ENCODE measurements at places on chromosomes 3 and 15. TPM values are rescaled to one million over a fixed set of nuclear protein-coding genes. Genes with fewer than 3 reads are reported as not detected.

DNA sequence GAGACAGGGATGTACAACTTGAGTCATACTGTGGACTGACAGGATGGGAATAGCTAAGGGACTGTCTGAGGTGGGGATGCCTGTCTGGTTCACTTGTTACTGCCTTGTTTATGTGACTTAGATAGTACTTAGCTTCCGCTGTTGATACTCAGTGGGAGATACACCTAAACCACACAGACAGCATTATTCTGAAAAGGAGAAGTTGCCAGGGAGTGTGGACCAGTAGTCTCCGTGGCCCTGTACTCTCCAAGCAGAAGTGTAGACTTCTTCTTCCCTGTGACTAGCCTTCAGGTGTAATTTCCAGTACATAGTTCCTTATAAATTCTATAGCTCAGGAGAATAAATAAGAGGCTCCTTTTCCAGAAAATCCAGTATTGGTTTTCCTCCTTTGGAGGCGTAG, 5.1 kb downstream of the HIGD2B start:
- H3K36me3 ChIP-seq = no peaks in the 10 kb centered on the region
- no peaks in the 10 kb centered on the region for H3K27me3 ChIP-seq
- H3K4me3 ChIP-seq = no peak overlapping the region
- DNase-seq = no peak

DNA sequence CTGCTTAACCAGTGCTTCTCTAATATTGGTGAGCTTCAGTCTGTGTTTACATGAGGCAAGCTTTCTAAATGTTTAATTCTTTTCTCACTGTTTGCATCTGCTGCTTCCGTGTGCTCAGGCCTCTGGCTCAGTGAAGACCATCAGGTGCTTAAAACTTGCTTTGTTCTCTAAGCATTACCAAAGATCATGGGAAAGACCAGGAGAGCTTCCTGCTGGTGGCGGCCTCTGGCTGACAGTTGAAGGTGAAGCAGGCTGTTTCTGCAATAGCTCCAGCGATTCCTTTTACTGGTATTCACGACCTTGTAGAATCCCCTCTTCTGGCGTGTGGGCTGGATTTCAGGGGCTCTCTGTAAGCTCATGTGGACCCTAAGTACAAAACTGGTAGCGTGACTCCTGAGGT, 45.1 kb downstream of the EDEM1 start:
- no peaks in the 10 kb centered on the region for H3K4me1 ChIP-seq
- no peaks in the 10 kb centered on the region for H3K27me3 ChIP-seq
- no peak overlapping the region for H3K4me3 ChIP-seq
- no peaks in the 10 kb centered on the region for H3K36me3 ChIP-seq

DNA sequence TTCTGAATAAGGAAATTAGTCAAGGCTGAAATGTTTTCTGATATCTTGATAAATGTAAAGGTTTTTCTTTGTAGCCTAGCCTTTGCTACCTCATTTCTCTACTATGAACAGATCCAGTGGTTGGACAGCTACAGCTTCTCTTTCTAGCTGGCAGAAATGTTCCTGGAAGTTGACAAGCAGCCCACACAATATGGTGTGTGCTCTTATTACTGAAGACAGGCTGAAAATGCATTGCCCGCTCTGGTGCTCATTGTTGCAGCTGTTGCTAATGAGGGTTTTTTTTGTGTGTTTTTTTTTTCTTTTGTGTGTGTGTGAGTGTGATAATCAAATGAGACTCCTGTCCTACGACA, 844.3 kb upstream of the SEMA6D start:
- H3K4me1 ChIP-seq = no peaks in the 10 kb centered on the region
- H3K27me3 ChIP-seq = no peaks in the 10 kb centered on the region
- no peak overlapping the region for H3K27ac ChIP-seq
- no peaks in the 10 kb centered on the region for H3K36me3 ChIP-seq

Gene SCN11A
- total RNA-seq = 0.44 TPM

Gene C2CD4A
- total RNA-seq = 1.8 TPM

Gene GOLGA6C
- total RNA-seq = 0.34 TPM

- no peak for DNase-seq
- H3K36me3 ChIP-seq = no peaks in the 10 kb centered on the region
- H3K4me1 ChIP-seq = peaks cover 62% of the 10 kb centered on the region
- H3K4me3 ChIP-seq = peak overlapping the region; percentile 70
Observed at GRCh38 chr3:12195231-12195630, 36.5 kb upstream of the TIMP4 start.

- H3K27me3 ChIP-seq = no peaks in the 10 kb centered on the region
- peak overlapping the region; percentile 75 for H3K27ac ChIP-seq
- peak overlapping the region; percentile 62 for H3K4me3 ChIP-seq
Observed at GRCh38 chr3:172580680-172581401, 57.6 kb upstream of the TNFSF10 start.

Gene ERICH6
- 0.19 TPM for total RNA-seq

Gene FBXW12
- total RNA-seq = not detected

Gene EFCC1
- 0.42 TPM for total RNA-seq

Gene ANAPC13
- total RNA-seq = 40.0 TPM

DNA sequence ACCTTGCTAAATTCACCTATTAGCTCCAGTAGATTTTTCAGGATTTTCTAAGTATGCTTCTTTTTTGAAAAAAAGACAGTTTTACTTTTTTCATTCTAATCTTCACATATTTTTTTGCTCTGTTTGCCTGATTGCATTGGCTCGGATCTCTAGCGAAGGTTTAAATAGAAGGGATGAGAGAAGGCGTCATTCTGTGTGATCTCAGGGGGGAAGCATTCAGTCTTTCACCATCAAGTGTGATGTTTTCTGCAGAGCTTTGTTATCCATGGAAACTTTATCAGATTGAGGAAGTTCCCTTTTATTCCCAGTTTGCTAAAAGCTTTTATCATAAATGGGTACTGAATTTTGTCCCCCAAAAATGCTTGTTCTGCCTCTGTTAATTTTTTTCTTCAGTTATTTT, 120.3 kb downstream of the LRRK1 start:
- peaks cover 5% of the 10 kb centered on the region for H3K4me1 ChIP-seq
- no peak for DNase-seq
- H3K27ac ChIP-seq = no peak overlapping the region
- H3K36me3 ChIP-seq = peaks cover 9% of the 10 kb centered on the region
- H3K27me3 ChIP-seq = peaks cover 48% of the 10 kb centered on the region

- no peak for DNase-seq
- peaks cover 3% of the 10 kb centered on the region for H3K36me3 ChIP-seq
- no peaks in the 10 kb centered on the region for H3K27me3 ChIP-seq
- H3K4me1 ChIP-seq = peaks cover 44% of the 10 kb centered on the region
Observed at GRCh38 chr3:177318559-177318958, 121.3 kb upstream of the TBL1XR1 start.

GRCh38 chr3:168540726-168541125, 445.0 kb upstream of the GOLIM4 start:
- no peak for DNase-seq
- H3K36me3 ChIP-seq = no peaks in the 10 kb centered on the region
- H3K4me3 ChIP-seq = no peak overlapping the region
- no peaks in the 10 kb centered on the region for H3K4me1 ChIP-seq

- peak within 1 kb of the TSS; percentile 92 for H3K4me3 ChIP-seq
- H3K4me1 ChIP-seq = peaks cover 7% of the 10 kb centered on the region
- H3K36me3 ChIP-seq = no peaks in the 10 kb centered on the region
- peaks cover 5% of the 10 kb centered on the region for H3K27me3 ChIP-seq
- no peak within 1 kb of the TSS for H3K27ac ChIP-seq
- peak; percentile 88 for DNase-seq
Observed at GRCh38 chr3:113838631-113839209, at the start of gene GRAMD1C. GRAMD1C (plus strand) TSS chr3:113838788; CDS start chr3:113838910, 122 bp downstream.

DNA sequence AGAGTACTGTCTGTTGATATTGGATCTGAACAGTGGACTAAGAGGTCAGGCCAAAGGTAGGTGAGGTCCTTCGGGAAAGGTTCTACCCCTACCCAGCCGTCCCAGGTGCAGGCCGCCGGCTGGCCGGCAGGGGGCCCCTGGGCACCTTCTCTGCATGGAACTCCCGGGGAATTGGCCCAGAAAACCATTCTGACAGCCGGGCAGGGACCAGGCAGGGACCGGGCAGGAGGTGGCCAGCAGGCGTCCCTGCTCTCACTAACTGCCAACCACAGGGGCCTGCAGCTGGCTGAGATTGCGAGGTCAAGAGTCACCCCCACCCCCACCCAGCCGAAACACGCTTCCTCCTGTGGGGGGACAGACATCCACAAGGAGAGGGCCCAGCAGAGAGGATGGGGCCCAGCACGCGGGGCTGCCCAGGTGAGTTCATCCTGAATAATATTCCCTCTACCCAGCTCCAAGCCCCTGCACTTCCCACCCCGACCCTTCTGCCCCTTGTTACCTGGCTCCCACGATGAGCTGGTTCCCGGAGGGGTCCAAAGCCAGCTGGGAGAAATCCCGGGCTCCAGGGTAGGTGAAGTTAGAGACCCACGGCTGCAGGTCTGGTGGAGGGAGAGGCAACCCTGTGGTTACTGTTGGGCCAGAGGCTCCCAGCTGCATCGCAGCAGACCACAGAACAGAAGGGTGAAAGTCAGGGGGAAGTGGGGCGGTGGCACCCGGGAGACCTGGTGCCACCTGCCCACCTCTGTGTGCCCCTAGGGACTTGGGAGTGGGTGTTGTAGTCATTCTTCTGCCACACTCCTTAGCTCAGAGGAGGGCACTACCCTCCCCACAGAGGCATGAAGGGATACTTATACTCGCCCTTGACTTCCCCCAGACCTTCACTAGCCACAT, 84.4 kb downstream of the SEMA5B start:
- peak; percentile 42 for DNase-seq
- H3K4me3 ChIP-seq = no peak overlapping the region
- H3K4me1 ChIP-seq = no peaks in the 10 kb centered on the region
- H3K36me3 ChIP-seq = no peaks in the 10 kb centered on the region
- H3K27ac ChIP-seq = no peak overlapping the region

Gene MKRN3
- 2.0 TPM for total RNA-seq

DNA sequence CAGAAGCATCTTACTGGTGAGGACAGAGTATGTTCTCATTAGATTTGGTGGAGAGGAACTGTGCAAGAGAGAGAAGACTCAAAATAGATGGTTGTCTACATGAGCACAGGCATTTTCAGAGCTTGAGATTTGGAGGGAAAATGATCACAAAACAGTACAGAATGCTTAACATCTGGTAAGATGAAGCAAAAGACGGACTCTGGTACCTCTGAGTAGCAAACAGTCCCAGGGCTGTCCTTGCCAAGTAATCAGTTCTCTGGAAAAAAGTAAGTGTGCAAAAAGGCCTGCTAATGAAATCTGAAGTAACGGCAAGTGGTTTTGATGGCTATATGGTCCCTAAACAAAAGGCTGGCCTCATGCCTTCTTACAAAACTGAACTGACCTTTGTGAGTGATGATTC, 414.2 kb downstream of the CNTN4 start:
- H3K4me3 ChIP-seq = no peak overlapping the region
- H3K4me1 ChIP-seq = no peaks in the 10 kb centered on the region
- no peak overlapping the region for H3K27ac ChIP-seq
- H3K27me3 ChIP-seq = no peaks in the 10 kb centered on the region
- no peaks in the 10 kb centered on the region for H3K36me3 ChIP-seq

DNA sequence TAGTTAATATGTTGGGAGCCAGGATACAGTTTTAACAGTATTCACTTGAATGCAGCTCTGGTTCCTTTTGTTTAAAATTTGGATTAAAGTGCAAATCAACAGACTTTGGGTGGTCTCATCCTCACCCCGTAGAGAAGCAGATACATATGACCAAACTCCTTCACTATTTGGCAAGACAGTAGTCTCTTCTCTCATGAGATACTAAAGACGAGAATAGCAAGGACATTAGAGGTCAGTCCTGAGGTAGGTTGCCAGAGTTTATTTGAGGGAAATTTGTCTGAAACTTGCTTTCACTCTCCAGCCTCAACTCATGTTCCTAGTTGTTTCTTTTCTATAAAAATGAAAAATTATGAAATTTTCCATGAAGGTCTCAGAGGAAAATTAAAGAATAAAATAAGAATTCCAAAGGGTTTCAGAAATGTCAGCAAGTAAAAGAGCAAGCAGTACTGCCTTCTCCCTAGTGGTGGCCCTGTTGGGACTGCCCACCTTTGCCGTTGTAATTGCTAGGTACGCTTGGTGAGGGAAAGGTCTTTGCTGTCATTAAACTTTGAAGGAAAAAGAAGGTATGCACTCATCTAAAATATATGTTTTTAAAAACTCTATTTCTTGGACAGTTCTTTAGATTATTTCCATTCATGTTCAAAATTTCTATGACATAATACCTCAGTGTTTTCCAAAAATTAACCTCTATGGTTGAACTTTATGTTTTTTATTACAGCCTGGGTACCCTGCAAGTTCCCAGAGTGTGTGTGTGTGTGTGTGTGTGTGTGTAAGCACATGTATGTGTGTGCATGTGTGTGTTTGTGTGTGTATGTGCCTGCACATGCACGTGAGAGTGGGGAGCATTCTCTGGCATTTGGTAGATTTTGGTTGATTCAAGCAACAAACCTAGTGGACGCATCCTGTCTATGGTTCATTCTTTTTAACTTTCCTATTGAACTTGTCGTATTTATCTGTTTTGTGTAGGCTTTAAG, 111.4 kb downstream of the CMSS1 start:
- DNase-seq = no peak
- no peak overlapping the region for H3K4me3 ChIP-seq
- H3K4me1 ChIP-seq = no peaks in the 10 kb centered on the region
- no peak overlapping the region for H3K27ac ChIP-seq

DNA sequence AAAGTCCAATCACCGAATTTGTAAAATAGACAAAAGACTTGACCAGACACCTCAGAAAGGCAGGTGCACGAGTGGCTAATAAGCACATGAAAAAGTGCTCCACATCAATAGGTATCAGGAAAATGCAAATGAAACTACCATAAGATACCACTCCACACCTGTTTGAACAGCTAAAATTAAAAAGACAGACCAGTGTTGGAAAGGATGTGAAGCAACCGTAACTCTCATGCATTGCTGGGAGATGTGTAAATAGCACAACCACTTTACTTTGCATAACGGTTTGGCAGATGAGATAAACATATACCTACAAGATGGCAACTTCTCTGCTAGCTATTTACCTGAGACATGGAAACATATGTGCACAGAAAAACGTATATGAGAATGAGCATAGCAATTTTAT, 56.9 kb downstream of the CADPS start:
- DNase-seq = no peak
- no peak overlapping the region for H3K27ac ChIP-seq
- H3K36me3 ChIP-seq = peaks cover 2% of the 10 kb centered on the region
- H3K27me3 ChIP-seq = no peaks in the 10 kb centered on the region
- no peaks in the 10 kb centered on the region for H3K4me1 ChIP-seq
- no peak overlapping the region for H3K4me3 ChIP-seq
